Lower lobe of right lung (tissue), 2 donors: ENCODE measurements at places on chromosomes 2 and 18. TPM values are rescaled to one million over a fixed set of nuclear protein-coding genes. Genes with fewer than 3 reads are reported as not detected.
A peak's percentile ranks its signal among the peaks of the same experiment; 100 is the strongest.

GRCh38 chr2:205749078-205749477 lies 66.8 kb downstream of the NRP2 start:
- H3K27me3 ChIP-seq, result no peaks in the 10 kb centered on the region
- no peak for DNase-seq
- H3K4me1 ChIP-seq, result peaks cover under 1% of the 10 kb centered on the region
- H3K36me3 ChIP-seq, result peaks cover 77% of the 10 kb centered on the region
- H3K27ac ChIP-seq, result no peak overlapping the region
- no peak overlapping the region for H3K4me3 ChIP-seq

- H3K36me3 ChIP-seq, result no peaks in the 10 kb centered on the region
- H3K27me3 ChIP-seq, result no peaks in the 10 kb centered on the region
- H3K4me3 ChIP-seq, result no peak overlapping the region
Observed at GRCh38 chr2:145359561-145359960, 839.6 kb upstream of the ZEB2 start.

DNA sequence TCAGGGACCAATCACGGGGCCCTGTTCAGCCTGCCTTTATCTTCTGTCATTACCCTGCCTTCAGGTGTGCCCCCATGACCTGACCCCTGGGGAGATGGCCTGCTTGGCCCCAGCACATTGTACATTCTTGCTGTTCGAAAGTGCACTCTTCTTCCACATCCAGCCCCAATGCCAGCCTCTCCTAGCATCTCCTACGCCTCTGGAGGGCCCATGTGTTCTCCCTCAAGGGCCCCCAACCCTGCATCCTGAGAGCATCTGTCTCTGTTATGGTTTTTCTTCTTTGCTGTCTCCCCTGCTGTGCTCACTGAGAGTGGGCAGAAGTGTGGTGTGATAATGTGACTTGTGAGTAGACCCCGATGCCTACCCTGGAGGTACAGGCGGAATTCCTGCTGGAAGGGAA lies 41.5 kb upstream of the OTOS start:
- H3K4me1 ChIP-seq, result no peaks in the 10 kb centered on the region
- H3K36me3 ChIP-seq, result no peaks in the 10 kb centered on the region
- H3K4me3 ChIP-seq, result no peak overlapping the region
- peaks cover 19% of the 10 kb centered on the region for H3K27me3 ChIP-seq
- no peak overlapping the region for H3K27ac ChIP-seq

- H3K36me3 ChIP-seq, result no peaks in the 10 kb centered on the region
- no peaks in the 10 kb centered on the region for H3K27me3 ChIP-seq
- peak overlapping the region; percentile 16 for H3K27ac ChIP-seq
- H3K4me1 ChIP-seq, result peaks cover 19% of the 10 kb centered on the region
- no peak overlapping the region for H3K4me3 ChIP-seq
- DNase-seq, result no peak
Observed at GRCh38 chr2:39379643-39380524, 57.2 kb downstream of the MAP4K3 start.

DNA sequence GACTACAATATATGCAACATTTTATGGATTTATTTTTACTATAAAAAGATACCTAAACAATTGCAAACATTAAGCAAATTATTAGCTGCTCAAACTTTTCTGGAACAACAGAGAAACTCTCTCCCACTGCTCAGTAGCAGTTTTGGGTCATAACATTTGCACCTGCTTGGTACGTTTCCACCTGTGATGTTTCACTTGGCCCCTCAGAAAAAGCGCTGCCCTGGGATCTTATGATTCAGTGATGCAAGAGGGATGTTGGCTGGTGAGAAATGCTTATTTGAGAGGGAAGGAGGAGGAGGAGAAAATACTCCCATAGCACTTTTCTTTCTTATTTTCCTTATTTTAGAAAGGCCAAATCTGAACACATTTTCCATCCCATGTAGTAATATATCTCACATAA lies 9.2 kb downstream of the IRS1 start:
- peak overlapping the region; percentile 77 for H3K4me3 ChIP-seq
- DNase-seq, result no peak

DNA sequence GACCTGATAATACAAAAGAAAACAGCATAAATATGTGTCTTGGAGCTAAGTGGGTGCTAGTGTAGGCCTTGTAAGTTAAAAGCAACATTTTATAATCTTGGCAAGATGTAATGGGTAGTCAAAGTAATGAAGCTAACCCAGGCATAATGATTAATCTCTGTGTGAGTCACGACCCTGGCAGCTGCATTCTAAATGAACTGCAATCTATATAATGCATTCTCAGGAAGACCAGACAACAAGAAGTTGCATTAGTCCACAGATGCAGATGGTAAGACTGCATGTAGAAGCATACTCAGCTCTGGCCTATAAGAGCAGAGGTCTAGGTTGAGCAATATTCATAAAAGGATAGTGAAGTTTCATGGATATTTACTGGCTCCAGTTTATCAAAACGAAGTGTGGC lies 85.6 kb upstream of the ETAA1 start:
- H3K27ac ChIP-seq, result no peak overlapping the region
- DNase-seq, result no peak
- H3K27me3 ChIP-seq, result no peaks in the 10 kb centered on the region
- no peak overlapping the region for H3K4me3 ChIP-seq
- H3K36me3 ChIP-seq, result no peaks in the 10 kb centered on the region
- H3K4me1 ChIP-seq, result no peaks in the 10 kb centered on the region

- H3K4me3 ChIP-seq, result no peak overlapping the region
- H3K27ac ChIP-seq, result no peak overlapping the region
- no peaks in the 10 kb centered on the region for H3K4me1 ChIP-seq
- no peak for DNase-seq
- no peaks in the 10 kb centered on the region for H3K27me3 ChIP-seq
Observed at GRCh38 chr2:53575721-53576124, 191.9 kb upstream of the CHAC2 start.

DNA sequence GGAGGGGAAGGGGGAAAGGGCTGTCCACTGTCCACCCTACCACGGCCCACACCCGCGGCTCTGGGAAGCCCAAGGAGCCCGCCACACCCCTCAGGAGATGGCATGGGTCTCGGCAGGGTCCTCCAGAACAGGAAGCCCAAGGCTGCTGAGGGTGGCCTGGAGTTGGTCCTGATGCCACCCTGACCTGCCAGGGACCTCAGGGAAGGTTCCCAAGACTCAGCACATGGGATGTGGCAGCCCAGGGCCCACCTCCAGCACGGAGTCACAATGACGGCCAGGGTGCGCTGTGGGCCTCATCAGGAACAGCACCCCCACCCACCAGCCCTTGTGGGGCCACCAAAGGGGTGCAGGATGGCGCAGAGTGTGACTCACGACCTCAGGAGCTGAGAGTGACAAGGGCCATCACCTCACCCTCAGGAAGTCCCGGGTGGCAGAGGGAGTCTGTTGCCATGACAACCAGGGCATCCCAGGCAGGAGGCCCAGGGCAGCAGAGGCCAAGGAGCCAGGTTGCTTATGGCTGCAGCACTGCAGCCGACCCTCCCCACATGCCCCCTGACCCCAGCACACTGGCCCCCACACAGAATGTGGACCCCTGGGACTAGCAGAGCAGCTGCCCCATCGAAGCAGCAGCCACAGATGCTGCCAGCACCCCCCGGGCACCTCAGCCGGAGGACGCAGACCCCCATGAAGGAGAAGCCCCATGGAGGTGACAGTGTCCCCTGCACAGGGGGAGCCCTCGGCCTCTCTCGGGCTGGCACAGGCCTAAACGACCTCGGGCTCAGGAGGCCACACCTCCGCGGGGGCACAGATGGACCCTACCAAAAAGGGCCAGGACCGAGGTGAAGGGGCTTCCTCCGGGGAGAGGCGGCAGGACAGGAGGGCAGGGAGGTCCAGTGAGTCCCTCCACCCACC lies 34.3 kb downstream of the KIF1A start:
- no peak overlapping the region for H3K27ac ChIP-seq
- no peak overlapping the region for H3K4me3 ChIP-seq
- DNase-seq, result peak; percentile 28
- H3K4me1 ChIP-seq, result no peaks in the 10 kb centered on the region
- no peaks in the 10 kb centered on the region for H3K36me3 ChIP-seq
- peaks cover 26% of the 10 kb centered on the region for H3K27me3 ChIP-seq

DNA sequence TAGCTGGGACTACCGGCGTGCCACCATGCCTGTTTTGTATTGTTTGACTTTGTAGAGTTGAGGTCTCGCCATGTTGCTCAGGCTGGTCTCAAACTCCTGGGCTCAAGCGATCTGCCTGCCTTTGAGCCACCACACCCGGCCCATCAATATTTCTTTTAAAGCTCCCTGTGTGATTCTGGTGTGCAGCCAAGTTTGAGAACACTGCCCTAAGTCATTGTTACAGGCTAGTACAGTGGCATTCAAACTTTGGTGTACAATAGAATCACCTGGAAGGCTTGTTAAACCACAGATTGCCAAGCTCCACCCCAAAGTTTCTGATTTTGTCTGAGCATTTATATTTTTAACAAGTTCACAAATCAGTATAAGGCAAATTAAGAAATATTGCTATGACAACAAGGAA lies 99.9 kb downstream of the RBBP8 start:
- H3K4me1 ChIP-seq, result no peaks in the 10 kb centered on the region
- H3K27ac ChIP-seq, result no peak overlapping the region
- DNase-seq, result no peak

- H3K36me3 ChIP-seq, result no peaks in the 10 kb centered on the region
- H3K27me3 ChIP-seq, result no peaks in the 10 kb centered on the region
- H3K27ac ChIP-seq, result no peak overlapping the region
- H3K4me3 ChIP-seq, result no peak overlapping the region
Observed at GRCh38 chr18:49177812-49178211, 227.0 kb upstream of the SMAD7 start.

- DNase-seq, result no peak
- H3K27ac ChIP-seq, result no peak overlapping the region
- H3K4me1 ChIP-seq, result no peaks in the 10 kb centered on the region
Observed at GRCh38 chr18:67145586-67146292, 370.8 kb downstream of the DSEL start.

DNA sequence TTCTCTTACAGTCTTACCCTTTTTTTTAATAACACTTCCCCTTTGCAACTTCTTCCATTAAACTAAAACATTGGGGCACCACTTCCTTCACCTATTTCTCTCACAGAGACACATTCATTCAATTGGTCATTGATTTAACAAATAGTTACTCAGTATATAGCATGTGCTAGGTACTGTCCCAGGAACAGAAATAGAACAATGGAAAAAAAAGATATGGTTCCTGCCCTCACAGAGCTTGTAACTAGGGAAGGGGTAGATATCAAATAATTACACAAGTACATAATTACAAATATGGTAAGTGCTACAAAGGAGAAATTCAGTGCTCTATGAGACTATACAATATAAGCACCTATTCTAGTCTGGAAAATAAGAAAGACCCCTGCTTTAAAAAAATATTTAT lies 165.5 kb upstream of the RBBP8 start:
- no peak overlapping the region for H3K27ac ChIP-seq
- H3K4me1 ChIP-seq, result no peaks in the 10 kb centered on the region
- no peak for DNase-seq
- H3K4me3 ChIP-seq, result no peak overlapping the region

GRCh38 chr18:3689091-3689490 lies 239.1 kb downstream of the TGIF1 start:
- H3K36me3 ChIP-seq, result no peaks in the 10 kb centered on the region
- H3K4me1 ChIP-seq, result peaks cover 3% of the 10 kb centered on the region
- no peak overlapping the region for H3K4me3 ChIP-seq
- DNase-seq, result no peak
- no peak overlapping the region for H3K27ac ChIP-seq

GRCh38 chr18:50399582-50399981 lies 24.7 kb downstream of the SKA1 start:
- no peak overlapping the region for H3K27ac ChIP-seq
- no peak overlapping the region for H3K4me3 ChIP-seq
- H3K4me1 ChIP-seq, result no peaks in the 10 kb centered on the region
- peaks cover 27% of the 10 kb centered on the region for H3K27me3 ChIP-seq
- no peak for DNase-seq
- H3K36me3 ChIP-seq, result no peaks in the 10 kb centered on the region

DNA sequence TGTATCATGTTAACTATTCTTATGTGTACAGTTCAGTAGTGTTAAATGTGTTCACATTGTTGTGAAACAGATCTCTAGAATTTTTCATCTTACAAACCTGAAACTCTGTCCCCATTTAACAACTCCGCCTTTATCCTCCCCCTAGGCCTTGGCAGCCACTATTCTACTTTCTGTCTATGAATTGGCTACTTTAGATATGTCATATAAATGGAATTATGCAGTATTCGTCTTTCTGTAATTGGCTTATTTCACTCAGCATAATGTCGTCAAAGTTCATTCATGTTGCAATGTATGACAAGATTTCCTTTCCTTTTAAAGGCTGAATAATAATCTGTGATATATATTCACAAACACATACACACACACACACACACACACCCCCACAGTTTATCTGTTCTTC lies 12.4 kb downstream of the ARMC9 start:
- DNase-seq, result no peak
- H3K27me3 ChIP-seq, result no peaks in the 10 kb centered on the region
- H3K4me3 ChIP-seq, result no peak overlapping the region

GRCh38 chr2:168211664-168212163 lies 35.7 kb downstream of the STK39 start:
- H3K27ac ChIP-seq, result peak overlapping the region; percentile 42
- no peak overlapping the region for H3K4me3 ChIP-seq
- H3K27me3 ChIP-seq, result no peaks in the 10 kb centered on the region
- no peak for DNase-seq
- H3K4me1 ChIP-seq, result peaks cover 21% of the 10 kb centered on the region

- no peaks in the 10 kb centered on the region for H3K36me3 ChIP-seq
- peak overlapping the region; percentile 14 for H3K4me3 ChIP-seq
- DNase-seq, result no peak
- H3K27ac ChIP-seq, result peak overlapping the region; percentile 51
- no peaks in the 10 kb centered on the region for H3K27me3 ChIP-seq
- peaks cover 7% of the 10 kb centered on the region for H3K4me1 ChIP-seq
Observed at GRCh38 chr2:74573747-74574562, 19.4 kb downstream of the DOK1 start.

DNA sequence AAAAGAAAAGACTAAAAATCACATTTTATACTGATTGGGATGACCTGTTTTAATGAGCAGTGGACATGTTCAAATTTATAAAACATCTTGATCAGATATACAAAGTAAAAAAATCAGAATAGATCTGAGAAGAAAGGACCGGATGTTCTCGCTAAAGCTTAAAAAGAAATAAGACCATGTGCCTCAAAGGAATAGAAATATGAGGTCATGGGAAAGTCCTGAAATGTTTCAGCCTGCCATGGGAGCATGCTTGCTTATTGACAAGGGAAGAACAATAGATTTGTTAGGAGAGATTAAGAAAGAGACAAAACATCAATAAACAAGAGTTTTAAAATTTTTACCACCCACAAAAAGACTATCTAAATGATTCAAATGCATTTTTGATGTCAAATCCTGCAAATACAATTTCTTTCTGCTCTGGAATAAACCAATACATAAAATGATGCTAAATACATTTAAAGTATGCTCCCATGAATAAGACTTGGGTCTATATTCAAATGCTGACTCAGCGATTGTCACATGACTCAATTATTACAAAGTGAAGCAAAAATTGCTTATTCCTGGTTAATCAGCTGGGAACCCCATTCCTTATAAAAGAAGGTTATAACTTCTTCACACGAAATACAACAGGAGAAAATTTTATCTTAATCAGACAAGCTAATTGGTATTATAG lies 633.9 kb upstream of the PKDCC start:
- H3K27ac ChIP-seq, result no peak overlapping the region
- H3K4me3 ChIP-seq, result no peak overlapping the region
- no peaks in the 10 kb centered on the region for H3K4me1 ChIP-seq
- DNase-seq, result no peak
- H3K36me3 ChIP-seq, result no peaks in the 10 kb centered on the region

C2orf81 gene
- 10.0 TPM for total RNA-seq

MC4R gene
- total RNA-seq, result 0.35 TPM

TACR1 gene
- 1.4 TPM for total RNA-seq

PROC gene
- total RNA-seq, result not detected

SF3B1 gene
- total RNA-seq, result 230 TPM

SOWAHC gene
- total RNA-seq, result 20.8 TPM

VWC2L gene
- not detected for total RNA-seq

IL1F10 gene
- total RNA-seq, result not detected

KLHL30 gene
- total RNA-seq, result 0.71 TPM
